ENCODE measurements at places on chromosomes 11 and 22.

DNA sequence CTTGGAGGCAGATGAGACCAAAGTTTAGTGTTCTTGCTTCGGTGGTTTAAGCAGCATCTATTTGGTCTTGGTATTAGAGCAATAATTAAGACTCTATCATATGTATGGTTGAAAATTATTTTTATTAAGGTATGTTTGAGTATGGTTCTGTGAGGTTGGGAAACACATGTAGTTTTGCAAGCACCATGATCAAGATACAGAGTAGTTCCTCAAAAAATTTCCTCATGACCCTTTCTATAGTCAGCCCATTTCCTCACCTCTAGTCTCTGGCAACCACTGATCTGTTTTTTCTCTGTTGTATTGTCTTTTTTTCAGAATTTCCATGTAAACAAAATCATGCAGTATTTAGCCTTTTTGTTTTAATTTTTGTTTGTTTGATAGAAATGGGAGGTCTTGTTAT is 18.4 kb downstream of the MTMR3 start:
- DNase-seq: no peak

GRCh38 chr11:35227576-35228327 is 88.8 kb downstream of the CD44 start:
- no peak for DNase-seq

GRCh38 chr22:25668437-25668836 is 73.6 kb upstream of the MYO18B start:
- no peak for DNase-seq

DNA sequence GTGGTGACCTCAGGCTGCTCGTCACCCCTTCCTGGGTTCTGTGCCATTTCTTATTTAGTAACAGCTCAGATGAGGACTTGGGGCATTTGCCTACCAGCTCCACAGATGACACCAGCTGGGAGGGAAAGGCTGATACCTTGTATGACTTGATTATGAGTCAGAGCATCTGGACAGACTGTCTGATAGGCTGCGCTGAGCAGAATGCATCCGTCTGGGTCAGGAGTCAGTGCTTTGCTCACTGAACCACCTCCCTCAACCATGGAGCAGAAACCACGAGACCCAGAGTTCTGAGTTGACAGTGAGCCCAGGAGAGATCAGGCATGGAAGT is 6.8 kb downstream of the ST14 start:
- DNase-seq: no peak

GRCh38 chr11:75523811-75524664 is 1.7 kb downstream of the GDPD5 start:
- DNase-seq: no peak

- no peak for DNase-seq
Observed at GRCh38 chr11:32829157-32829679, 509 bp upstream of the PRRG4 start.

DNA sequence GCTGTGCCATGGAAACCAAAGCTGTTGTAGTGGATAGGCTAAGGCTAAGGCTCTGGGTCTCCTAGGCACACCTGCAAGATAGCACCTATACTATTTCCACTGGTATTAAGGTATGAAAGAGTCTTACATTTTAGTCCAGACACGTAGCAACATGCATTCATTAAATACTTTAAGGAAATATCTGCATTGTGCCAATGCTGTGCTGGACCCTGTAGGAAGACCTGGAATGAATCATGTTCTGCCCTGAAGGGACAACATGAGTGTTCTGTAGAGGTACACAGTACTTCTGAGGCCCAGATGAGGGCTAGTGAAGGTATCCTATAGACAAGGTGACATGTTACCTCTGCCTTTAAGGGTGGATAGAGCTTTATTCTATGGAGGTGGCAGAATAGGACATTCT is 35.2 kb upstream of the RRM1 start:
- no peak for DNase-seq

- DNase-seq: no peak
Observed at GRCh38 chr11:129825380-129825779, 9.7 kb downstream of the TMEM45B start.

Measured in D341Med (cell line).